Activated T-helper 17 cell treated with anti-CD3 and anti-CD28 coated beads, Interleukin-2, amount 50 U/mL, for 72 hours (primary cell): ENCODE measurements at places on chromosomes 13 and 19. TPM values are rescaled to one million over a fixed set of nuclear protein-coding genes. Genes with fewer than 3 reads are reported as not detected.
A peak's percentile ranks its signal among the peaks of the same experiment; 100 is the strongest.

The ZNF285 gene
- 1.9 TPM for total RNA-seq

- no peak for ATAC-seq
Observed at GRCh38 chr19:6720369-6721137, at the start of gene C3. Gene C3, minus strand, starts transcription at chr19:6720650. Its CDS starts 61 bp downstream, at chr19:6720589.

DNA sequence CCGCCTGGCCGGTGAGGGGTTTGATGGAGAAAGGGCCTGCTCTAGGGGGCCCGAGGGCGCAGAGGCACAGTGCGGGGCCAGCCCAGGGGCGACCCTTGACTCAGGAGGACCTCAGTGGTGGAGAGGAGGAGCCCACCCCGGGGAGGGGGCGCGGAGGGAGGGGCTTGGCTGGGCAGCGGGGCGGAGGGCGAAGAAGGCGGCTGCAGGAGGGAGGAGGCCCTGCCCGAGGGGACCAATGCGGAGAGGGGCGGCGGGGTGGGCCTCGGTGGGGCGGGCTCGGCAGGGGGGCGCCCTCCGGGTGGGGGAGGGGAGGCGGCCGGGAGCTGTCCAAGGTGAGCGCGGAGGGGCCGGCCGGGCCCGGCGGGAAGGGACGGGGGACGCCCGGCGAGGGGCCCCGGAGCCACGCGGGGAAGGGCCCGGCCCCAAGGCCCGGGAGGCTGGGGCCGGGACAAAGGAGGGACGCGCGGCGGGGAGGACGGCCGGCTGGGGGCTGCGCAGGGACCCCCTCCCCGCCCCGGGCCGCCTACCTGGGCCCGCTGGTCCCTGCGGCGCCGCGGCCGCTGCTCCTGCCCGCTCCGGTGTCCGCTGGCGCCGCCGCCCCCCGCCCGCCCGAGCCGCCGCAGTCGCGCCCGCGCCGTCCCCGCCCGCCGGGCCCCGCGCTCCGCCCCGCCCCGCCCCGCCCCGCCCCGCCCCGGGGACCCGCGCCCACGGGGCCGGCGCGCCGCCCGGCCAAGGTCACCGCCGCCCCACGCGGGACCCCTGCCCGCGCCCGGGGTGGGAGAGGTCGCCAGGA is at the start of gene DIRAS1:
DIRAS1 (minus strand) TSS at position 596 of the 793 bp plus-strand sequence. CDS start 3,566 bp downstream, outside the sequence.
- ATAC-seq: no peak

- no peak for ATAC-seq
Observed at GRCh38 chr19:54369082-54369687, 4.5 kb upstream of the LAIR1 start.

The FUT3 gene
- total RNA-seq: 1.4 TPM

DNA sequence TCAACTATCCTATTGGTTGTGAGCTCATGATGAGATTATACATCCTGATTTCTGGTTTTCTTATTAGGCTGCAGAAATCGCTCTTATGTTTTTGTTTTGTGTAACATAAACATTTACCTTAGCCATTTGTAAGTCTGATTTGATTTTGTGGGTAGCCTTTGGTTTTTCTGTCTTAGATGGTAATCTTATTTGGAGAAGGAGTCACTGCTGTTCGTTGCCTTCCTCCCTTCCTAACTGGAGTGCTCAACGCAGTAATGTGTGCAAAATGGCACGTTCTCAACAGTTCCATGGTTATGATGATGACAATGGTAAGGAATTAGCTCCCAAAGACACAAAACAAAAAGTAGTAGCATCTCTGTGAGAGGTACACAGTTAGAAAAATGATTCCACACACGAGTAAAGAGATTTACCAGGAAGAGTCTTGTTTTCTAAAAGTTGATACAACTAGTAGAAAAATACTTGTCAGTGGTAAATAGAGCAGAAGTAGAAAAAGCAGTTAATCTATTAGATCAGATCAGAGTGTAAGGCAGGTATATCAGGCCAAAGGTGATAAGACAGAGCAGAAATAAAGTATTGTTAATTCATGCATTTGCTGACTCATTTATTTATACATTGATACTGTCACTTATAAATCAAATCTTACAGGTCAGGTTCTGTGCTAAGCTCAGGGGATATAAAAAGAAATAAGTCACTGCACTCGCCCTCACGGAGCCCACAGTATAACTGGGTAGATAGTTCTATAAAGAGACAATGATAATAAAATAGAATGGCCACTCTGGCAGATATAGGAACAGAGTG is 270.0 kb downstream of the NALCN start:
- no peak for ATAC-seq

GRCh38 chr19:2453431-2454025 is 3.2 kb downstream of the LMNB2 start:
- ATAC-seq: no peak

DNA sequence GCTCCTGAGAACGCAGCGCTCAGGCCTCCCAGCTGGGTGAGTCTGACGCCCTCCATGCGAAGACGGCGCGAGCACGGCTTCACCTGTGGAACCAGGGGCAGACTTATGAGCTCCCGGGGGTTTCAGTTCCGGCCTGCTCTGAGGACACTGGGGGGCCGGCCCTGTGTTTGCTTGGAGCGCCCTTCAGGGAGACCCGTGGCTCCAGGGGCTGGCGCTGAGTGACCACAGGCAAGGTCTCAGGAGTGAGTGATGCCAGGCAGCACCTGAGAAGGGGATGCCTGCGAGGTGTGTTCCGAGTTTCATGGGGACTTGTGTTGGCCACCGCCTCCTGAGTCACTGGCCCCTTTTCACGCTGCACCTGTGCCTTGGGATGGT is 4.5 kb downstream of the MCF2L start:
- ATAC-seq: no peak

The FXYD3 gene
- total RNA-seq: not detected

DNA sequence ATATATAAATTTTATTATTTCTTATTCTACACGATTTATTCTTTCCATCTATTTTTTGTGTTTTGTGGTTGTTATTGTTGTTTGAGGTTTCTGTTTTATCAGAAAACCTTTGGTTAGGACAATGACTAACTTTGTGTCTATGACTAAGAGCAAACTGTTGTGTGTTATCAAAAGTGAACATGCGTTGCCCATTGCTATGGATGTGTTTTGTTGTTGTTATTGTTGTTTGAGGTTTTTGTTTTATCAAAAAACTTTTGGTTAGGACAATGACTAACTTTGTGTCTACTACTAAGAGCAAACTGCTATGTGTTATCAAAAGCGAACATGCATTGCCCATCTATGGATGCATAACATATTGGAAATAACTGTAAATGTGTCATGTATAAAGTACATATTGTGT is 692.3 kb downstream of the SLITRK1 start:
- ATAC-seq: no peak

GRCh38 chr19:8361921-8362793 is 1.8 kb upstream of the ANGPTL4 start:
- ATAC-seq: peak; percentile 86
